ENCODE measurements at places on chromosomes 3 and 15. TPM values are rescaled to one million over a fixed set of nuclear protein-coding genes. Genes with fewer than 3 reads are reported as not detected.
A peak's percentile ranks its signal among the peaks of the same experiment; 100 is the strongest.

- H3K4me3 ChIP-seq = no peak overlapping the region
- H3K36me3 ChIP-seq = no peaks in the 10 kb centered on the region
- no peaks in the 10 kb centered on the region for H3K27me3 ChIP-seq
- H3K4me1 ChIP-seq = no peaks in the 10 kb centered on the region
Observed at GRCh38 chr3:66344848-66345578, 124.2 kb downstream of the SLC25A26 start.

Gene USP8
- total RNA-seq = 47.2 TPM

DNA sequence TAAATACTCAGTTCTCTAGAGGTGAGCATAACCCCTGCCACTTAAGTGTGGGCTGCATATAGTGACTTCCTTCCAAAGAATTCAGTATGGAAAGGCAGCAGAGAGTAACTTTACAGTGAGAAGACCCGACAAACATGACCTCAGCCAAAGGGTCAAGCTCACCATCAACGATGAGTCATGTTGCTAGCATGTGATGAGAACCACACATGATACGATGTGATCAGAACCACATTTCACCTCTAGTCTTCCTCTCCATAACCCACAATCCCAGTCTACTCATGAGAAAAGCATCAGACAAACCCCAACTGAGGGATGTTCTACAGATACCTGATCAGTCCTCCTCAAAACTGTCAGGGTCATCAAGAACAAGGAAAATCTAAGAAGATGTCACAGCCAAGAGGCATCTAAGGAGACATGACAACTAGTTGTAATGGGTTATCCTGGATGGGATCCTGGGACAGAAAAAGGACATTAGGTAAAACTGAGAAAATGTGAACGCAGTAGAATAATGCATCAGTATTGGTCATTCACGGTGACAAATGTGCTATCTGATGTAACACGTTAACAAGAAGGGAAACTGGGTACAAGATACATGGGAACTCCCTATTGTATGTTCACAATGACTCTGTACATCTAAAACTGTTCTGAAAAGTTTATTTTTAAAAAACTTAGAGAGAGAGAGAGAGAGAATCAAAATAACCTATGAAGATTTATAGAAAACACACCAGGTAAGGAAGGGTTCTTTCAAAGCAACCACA is 28.3 kb downstream of the SEC61A1 start:
- H3K36me3 ChIP-seq = no peaks in the 10 kb centered on the region
- no peaks in the 10 kb centered on the region for H3K4me1 ChIP-seq
- no peak overlapping the region for H3K27ac ChIP-seq
- H3K27me3 ChIP-seq = no peaks in the 10 kb centered on the region
- no peak for DNase-seq

DNA sequence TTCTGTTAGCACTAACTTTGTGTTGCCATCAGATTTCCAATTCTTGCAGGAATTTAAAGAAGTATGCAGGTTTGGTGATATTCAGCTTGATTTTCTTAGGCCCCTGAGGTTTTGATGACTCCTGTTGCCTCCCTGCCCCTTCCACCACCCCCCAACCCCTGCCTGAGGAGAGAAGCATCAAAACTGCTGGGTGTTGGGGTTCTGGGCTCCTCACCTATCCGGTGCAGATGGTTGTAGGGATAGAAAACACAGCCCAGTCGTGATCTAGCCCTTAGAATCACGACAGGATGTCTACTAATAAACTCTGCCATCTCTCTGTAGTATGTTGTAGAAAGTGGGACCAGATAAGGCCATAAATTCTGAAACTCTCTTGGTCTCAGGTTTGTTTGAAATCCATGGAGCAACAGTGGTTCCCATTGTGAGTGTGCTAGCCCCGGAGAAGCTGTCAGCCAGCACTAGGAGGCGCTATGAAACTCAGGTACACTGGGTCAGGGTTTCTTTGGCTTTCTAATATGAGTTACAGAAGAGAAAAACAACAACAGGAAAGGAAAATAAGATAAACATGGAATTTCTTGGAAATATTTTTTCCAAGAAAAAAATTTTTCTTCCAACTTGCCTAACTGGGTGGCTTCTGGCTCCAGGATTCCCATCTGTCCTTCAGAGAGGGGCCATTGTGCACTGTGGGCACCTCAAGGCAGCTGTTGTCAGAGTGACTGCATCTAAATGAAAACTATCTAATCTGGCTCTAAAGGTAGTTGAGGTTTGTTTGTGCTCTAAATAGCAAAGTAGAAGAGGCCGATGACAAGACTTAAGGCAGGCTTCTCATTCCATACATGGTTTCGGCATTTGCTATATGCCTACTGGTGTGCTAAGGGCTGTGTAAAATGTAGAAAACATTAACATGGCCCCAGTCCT is 8.7 kb downstream of the SRP14 start:
- no peak for DNase-seq
- no peaks in the 10 kb centered on the region for H3K36me3 ChIP-seq
- H3K4me1 ChIP-seq = no peaks in the 10 kb centered on the region
- H3K27ac ChIP-seq = no peak overlapping the region
- no peak overlapping the region for H3K4me3 ChIP-seq

DNA sequence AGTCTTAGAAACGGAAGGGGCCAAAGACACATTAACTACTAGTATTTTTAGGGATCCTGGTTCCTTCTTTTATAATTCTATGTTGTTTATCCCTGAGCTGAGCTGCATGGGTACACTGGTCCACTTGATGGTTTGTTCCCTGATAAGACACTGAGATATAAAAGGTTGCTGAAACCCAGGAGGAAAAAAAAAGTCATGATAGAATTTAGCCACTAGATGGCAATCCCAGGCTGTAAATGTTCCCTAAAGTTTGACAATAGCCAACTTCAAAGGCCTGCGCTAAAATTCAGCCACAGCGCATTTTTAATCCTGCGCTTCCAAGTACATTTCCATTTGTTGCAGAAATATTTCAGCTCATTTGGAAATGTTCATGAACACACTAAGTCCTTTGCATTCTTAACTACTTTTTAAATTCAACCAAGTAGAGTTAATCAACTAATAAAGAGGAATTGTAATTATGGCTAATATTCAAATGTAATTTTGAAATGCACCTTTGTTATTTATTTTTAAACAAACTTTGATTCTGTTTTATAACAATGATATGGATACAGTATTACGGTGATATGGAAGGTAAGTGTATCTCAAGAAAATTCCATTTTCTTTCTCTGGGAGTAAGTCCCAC is 249.3 kb upstream of the FEZF2 start:
- no peaks in the 10 kb centered on the region for H3K36me3 ChIP-seq
- no peaks in the 10 kb centered on the region for H3K4me1 ChIP-seq
- no peak overlapping the region for H3K4me3 ChIP-seq
- DNase-seq = no peak
- no peak overlapping the region for H3K27ac ChIP-seq
- H3K27me3 ChIP-seq = no peaks in the 10 kb centered on the region

GRCh38 chr15:72161361-72162132 is 36.0 kb downstream of the GRAMD2A start:
- no peaks in the 10 kb centered on the region for H3K27me3 ChIP-seq
- H3K4me1 ChIP-seq = no peaks in the 10 kb centered on the region
- no peak for DNase-seq
- no peaks in the 10 kb centered on the region for H3K36me3 ChIP-seq
- peak overlapping the region; percentile 19 for H3K27ac ChIP-seq

GRCh38 chr3:182908471-182908870 is 71.9 kb downstream of the DCUN1D1 start:
- H3K4me3 ChIP-seq = no peak overlapping the region
- DNase-seq = no peak
- no peak overlapping the region for H3K27ac ChIP-seq

DNA sequence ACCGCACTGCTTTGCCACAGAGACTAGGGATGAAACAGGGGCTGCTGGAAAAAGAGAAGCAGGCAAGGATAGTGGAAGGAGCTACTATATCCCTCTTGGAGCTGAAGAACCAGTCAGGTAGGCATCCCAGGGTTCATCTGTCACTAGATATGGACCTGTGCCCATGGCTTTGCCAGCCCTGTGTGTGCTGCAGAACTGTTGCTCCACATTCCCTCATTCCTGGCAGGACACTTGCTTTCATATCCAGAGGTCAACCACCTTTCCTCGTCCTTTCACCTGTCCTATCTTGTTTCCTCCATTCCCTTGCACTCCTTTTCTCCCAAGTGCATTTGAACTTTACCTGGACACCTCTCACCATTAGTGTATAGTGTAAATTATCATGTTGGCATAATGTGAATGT is 12.0 kb downstream of the SNRK start:
- no peak overlapping the region for H3K27ac ChIP-seq
- H3K36me3 ChIP-seq = no peaks in the 10 kb centered on the region
- DNase-seq = no peak
- H3K27me3 ChIP-seq = no peaks in the 10 kb centered on the region
- no peaks in the 10 kb centered on the region for H3K4me1 ChIP-seq

DNA sequence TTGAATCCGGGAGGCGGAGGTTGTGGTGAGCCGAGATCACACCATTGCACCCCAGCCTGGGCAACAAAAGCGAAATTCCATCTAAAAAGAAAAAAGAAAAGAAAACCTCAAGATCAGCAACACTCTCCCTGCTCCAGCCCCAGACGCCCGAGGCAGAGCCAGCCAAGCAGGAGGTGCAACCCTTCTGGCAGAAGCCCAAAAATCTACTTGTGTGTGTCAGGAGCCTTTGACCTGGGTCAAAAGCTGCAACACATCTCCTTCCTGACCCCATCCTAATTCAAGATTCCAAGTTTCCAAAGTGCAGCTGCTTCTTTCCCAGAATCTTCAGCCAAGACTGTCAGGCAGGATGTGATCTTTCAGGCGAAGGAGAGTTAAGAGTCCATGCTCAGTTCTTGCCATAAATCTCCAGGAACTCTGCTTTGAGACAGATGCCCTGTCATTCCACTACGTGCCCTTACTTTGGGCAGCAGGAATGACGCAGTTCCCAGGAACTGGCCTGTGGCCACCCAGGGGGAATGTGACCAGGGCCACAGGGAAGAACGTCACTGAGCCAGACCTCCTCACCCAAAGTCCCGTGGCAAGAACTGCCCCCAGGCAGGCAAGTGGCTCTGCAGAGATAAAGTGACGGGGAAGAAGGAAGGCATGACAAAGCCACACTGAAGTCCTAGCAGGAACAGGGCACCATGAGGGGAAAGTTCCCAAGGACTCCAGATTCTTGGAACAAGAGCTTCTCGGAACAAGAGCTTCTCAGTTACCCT is 39.4 kb downstream of the SH3BP5 start:
- H3K4me1 ChIP-seq = peaks cover 23% of the 10 kb centered on the region
- no peak overlapping the region for H3K4me3 ChIP-seq
- peak overlapping the region; percentile 86 for H3K27ac ChIP-seq
- DNase-seq = no peak
- H3K27me3 ChIP-seq = no peaks in the 10 kb centered on the region

DNA sequence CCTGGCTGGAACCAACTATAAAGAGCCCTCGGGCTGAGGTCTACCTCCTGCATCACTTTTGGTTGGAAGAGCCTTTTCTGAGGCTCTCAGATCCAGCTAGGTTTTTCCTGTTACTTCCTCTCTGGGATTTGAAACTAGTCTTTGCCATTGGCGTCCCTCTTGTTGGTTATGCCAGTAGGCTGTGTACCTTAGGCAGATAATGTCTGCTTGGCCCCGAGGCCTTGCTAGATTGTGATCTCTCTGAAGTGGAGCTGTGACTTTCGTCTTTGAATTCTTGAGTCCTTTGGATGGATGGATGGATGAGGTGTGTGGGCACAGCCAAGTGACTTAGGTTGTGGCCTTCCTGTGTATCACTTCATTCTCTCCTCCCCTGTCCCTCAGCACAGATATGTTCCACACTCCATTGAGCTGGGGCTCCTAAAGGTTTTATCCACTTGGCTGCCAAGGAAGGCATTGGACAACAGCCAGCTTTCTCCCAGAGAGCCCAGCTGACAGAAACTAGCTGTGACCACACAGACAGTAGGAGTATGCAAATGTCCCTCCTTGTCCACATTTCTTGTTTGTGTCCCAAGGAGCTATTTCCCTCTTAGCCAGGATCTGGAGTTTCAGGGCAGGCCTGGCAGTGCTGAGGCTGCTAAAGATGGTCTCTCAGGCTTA is 7.9 kb upstream of the DNAJC17 start:
- DNase-seq = peak; percentile 64
- H3K4me3 ChIP-seq = no peak overlapping the region
- H3K27me3 ChIP-seq = no peaks in the 10 kb centered on the region
- no peaks in the 10 kb centered on the region for H3K4me1 ChIP-seq
- H3K36me3 ChIP-seq = no peaks in the 10 kb centered on the region

DNA sequence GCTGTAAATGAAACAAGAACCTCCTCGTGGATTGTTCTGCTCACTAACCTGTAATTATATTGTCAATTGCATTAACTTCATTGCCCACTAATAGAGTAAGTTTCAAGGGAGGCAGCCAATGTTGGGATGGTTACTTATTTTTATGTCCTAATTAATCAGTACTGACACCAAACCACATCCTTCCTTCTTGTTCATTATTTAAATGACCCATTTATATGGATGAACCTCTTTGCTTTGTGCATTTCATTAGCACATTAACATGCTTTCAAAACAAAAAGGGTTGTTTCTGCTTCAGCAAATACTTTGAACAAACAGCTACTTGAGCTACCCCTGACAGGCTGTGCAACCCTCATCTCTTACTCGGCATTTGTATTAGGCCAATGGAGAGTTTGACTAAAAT is 374.2 kb downstream of the MECOM start:
- H3K4me1 ChIP-seq = no peaks in the 10 kb centered on the region
- H3K36me3 ChIP-seq = no peaks in the 10 kb centered on the region
- H3K27ac ChIP-seq = no peak overlapping the region
- no peaks in the 10 kb centered on the region for H3K27me3 ChIP-seq
- H3K4me3 ChIP-seq = no peak overlapping the region

DNA sequence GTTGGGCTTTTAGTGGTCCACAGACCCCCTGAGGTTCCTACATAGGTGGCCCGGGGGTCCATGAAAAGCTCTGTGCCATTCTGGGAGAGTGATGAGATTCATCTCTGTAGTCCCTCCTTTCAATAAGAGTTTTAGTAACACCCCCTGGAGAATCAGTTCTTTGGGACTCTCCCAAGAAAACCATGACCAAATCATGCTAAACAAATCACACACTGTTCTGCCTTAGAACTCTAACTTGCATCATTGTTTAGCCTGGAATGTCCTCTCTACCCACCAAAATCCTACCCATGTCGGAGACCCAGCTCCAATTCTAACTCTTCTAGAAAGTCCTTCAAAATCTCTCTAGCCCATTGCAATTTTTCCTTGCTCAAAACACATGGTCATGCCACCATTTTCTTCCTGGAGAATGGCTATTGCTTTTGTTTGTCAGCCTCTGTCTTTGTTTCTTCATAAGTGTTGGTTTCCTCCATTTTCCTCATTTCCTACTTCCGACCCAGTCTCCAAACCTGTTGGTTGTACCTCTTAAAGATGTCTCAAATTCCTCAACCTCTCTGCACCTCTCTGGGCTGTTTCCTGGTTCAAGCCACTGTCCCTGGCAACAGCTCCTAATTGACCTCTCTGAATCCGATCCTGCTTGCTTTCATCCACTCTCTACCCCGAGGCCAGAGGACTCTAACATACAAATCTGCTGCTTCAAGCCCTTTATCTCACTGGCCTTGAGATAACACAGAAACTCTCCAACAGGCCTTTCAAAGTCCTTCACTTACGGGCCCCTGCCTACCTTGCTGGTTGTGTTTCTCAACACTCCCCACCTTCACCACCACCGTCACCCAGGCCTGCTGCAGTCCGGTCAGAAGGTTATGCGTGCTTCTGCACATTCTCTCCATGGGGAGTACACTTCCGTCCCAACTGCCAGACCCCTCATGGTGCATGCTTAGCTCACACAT is 23.7 kb downstream of the CYP19A1 start:
- H3K4me3 ChIP-seq = no peak overlapping the region
- H3K27ac ChIP-seq = no peak overlapping the region

Data from breast epithelium (tissue), 4 donors.